Glomerular endothelial cell (primary cell): ENCODE measurements at places on chromosomes 16 and 17.

- DNase-seq = no peak
Measured at GRCh38 chr16:27347930-27348685, 34.3 kb downstream of the IL4R start.

- no peak for DNase-seq
Measured at GRCh38 chr16:50797456-50797855, 55.6 kb downstream of the CYLD start.

DNA sequence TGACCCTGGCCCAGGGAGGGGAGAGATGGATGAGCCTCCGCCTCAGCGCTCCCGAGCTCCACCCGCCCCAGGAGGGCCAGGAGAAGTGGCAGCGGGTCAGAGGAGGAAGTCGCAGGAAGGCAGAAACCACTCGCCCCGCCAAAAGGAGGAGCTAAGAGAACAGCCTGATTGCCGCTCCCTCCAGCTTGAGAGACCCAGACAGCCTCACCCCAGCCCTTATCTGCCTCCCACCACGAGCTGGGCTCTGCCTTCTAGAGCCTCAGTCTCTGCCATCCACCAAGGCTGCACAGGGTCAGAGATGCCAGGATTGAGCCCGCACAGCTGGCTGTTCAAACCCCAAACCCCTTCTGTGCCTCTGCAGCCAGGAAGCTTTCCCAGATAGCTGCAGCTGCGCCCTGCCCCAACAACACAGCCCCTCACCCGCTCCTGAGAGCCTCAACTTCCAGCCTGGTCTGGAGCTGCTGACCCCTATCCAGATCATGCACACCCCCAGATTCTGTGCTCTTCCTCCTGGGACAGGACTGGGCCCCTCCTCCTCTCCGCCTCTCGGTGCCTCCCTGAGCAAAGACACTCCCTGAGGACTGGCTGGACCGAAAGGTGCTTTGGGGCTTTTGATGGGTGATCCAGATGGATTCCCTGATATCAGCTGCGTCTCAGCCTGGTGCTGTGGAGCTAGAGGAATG is 1.0 kb upstream of the ATP2A3 start:
- no peak for DNase-seq

GRCh38 chr17:68497885-68498319 is 14.3 kb upstream of the PRKAR1A start:
- no peak for DNase-seq

- DNase-seq = no peak
Measured at GRCh38 chr16:73010150-73010676, 37.7 kb downstream of the ZFHX3 start.

DNA sequence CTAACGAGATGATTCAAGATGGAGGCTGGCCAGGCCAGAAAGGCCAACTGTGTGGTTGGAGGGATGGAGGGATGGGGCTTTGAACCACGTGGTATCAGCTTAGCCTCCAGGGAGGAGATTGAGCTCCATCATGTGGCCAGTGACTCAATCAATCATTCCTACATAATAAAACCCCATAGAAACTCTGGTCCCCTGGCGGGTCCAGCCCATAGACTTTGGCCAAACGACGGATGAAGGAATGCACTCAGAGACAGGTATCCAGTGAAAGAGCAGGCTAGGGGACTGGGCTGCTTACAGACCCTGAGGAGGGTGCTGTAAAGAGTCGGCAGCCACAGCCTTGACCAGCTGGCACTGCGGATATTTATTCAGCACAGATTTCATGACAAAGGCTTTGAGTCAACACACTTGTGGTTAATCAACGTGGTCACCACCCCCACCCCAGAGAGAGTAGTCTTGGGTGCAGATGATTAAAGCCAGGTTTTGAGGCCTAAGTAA is 308.7 kb upstream of the TNRC6C start:
- no peak for DNase-seq

DNA sequence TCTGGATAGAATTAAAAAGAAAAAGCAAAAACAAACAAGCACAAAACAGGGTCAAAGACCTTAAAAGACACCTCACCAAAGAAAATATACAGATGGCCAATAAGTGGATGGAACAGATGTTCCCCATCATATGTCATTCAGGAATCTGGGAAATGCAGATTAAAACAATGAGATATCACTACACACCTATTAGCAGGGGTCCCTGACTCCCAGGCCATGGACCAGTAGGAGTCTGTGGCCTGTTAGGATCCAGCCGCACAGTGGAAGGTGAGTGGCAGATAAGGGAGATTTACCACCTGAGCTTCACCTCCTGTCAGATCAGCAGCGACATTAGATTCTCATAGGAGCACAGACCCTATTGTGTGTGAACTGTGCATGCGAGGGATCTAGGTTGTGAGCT is 167.9 kb downstream of the HS3ST4 start:
- no peak for DNase-seq

DNA sequence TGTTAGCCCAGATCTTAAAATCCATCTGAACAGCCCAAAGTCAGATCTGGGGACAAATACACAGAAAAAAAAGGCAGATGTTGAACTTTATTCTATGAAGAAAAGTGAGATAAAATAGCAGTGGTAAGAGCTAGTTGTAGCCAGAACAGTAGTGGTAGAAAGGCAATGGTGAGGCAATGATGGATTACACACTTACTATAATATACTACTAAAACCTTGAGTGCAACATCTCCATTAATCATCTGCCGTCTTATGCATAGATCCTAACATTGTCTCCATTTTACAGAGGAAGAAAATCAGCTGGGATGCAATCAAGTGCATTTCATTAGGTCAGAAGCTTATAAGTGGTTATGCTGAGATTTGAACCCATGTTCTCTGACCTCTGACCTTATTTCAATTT is 699.6 kb downstream of the CDH11 start:
- DNase-seq = no peak
